ENCODE measurements at places on chromosomes 12 and 14.

GRCh38 chr12:53004178-53004577 is 2.1 kb upstream of the EIF4B start:
- no peak for DNase-seq

GRCh38 chr12:116878567-116879508 is 2.4 kb downstream of the HRK start:
- no peak for DNase-seq

- no peak for DNase-seq
These were observed 54.9 kb upstream of the SCN8A start for GRCh38 chr12:51536159-51536558.

- DNase-seq, result no peak
These were observed 62.0 kb upstream of the LMNTD1 start for GRCh38 chr12:25615119-25615518.

DNA sequence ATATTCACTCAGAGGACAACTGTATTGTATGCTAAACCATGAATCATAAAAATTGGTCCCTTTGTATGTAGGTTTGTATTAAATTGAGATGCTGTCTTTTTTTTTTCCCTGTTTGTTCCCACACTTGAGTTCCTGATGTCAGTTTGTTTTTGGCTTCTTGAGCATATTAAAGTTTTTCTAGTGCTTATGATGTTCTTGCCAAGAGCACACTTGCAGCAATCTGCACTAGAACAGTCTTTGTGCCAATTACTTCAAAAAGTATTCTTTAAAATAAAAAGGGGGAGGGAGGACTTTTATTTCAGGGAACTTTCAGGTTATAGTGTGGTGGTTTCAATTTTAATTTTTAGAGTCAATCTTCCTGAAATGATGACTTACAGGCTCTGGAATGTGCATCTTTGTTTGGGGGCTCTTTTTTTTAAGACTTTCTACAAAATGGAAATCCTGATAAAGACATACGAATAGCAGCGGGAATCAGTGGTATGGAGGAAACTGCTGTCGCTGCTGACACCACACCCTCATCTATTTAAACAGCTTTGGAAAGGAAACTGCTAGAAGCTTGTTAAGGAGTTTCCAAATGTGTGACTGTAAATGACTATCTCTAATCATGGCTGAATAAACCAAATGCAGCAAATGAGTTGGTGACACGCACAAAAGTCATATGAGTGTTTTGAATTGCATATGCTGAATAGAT is 188.6 kb downstream of the EGLN3 start:
- DNase-seq, result no peak

DNA sequence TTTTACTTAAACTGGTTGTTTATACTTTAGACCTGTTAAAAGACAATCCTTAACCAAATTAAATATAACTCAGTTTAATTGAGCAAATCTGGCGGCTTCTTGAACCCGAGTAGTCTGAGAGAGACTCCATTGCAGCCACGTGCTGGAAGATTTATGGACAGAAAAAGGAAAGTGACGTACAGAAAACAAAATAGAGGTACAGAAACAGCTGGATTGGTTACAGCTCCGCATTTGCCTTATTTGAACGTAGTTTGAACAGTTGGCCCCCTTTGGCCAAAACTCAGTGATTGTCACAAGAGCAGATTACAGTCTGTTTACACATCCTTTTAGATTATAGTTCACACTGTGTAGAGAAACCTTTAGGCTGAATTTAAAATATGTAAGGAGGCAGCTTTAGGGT is 155.9 kb downstream of the RAD51B start:
- no peak for DNase-seq

- DNase-seq, result no peak
These were observed 287.8 kb upstream of the KITLG start for GRCh38 chr12:88868050-88868449.

GRCh38 chr12:6766651-6767349 is 637 bp downstream of the PTMS start:
- DNase-seq, result no peak

- no peak for DNase-seq
These were observed 95.4 kb downstream of the MYF5 start for GRCh38 chr12:80811957-80812708.

DNA sequence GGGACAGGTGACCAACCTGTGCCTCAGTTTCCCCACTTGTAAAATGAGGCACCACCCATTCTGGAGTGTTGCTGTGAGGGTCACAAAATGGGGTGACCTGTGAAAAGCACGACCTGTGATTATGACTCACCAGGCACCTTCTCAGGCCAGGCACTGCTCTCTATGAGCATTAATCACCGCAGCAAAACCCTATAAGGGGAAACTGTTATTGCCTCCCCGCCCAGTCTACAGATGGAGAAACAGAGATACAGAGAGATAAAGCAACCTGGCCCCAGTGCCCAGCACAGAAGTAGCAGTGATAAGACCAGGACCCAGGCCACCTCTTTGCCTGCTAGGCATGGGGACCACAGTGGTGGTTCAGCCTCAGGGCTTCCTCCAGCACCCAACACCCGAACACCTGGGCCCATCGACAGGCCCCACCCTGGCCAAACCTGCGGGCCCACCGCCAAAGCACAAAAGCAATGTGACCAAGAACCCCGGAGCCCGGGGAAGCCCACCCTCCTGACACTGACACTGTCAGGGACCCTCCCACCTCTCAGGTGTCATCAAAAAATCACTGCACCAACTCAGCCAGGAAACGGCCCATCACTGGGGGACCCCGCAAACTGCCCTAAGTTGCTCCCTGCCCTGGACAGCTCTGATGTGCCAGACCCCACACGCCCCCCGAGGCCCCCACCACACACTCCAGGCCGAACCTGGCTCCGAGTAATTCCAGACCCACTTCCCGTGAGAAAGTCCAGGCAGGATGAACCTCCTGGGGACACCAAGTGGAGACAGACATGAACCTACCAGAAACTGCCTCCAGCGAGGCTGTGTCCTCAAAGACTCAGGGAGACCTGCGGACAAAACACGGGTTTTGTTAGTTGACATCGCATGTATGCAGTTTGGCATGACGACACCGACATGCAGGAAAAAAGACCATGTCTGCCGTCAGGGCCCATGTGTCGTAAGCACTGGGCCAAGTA is 32.4 kb downstream of the NCOR2 start:
- no peak for DNase-seq

DNA sequence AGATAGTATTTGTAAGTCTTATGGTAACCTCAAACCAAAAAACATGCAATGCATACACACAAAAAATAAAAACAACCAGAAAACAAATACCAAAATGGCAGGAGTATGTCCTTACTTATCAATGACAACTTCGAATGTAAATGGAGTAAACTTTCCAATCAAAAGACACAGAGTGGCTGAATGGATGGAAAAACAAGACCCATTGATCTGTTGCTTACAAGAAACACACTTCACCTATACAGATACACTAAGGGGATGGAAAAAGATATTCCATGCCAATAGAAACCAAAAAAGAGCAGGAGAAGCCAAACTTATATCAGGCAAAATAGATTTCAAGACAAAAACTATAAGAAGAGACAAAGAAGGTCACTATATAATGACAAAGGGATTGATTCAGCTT is 8.7 kb upstream of the DCAF5 start:
- no peak for DNase-seq

DNA sequence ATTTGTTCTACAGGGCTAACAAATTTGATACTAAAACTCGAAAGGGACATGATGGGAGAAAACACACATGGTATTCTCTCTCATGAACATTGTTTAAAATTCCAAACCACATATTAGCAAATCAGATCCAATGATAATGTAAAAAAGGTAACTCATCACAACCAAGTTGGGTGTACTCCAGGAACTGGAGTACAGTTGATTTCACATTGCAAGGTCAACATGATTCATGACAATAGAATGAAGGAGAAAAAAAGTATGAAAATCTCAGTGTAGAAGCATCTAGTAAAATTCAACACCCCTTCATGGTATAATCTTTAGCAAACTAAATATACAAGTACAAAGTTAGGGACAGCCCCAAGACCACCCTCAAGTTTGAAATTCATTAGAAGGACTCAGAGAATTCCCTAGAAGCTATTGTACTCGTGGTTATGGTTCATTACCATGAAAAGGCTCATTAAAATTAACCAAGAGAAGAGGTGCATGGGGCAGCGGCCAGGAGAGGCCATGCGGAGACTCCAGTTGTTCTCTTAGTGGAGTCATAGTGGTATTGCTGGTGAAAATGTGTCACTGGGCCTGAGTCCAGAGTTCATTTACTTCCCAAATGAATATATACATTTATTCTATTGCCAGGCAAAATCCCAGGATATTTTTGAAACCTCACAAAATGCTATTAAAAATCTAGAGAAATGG is 3.1 kb upstream of the CDCA4 start:
- no peak for DNase-seq

GRCh38 chr12:33248364-33248763 is 191.3 kb downstream of the SYT10 start:
- DNase-seq, result no peak

- no peak for DNase-seq
These were observed 113.7 kb upstream of the MDM1 start for GRCh38 chr12:68445824-68446223.

- no peak for DNase-seq
These were observed 44.7 kb downstream of the PALS1 start for GRCh38 chr14:67285876-67286452.

GRCh38 chr14:56821805-56822610 is 11.7 kb upstream of the OTX2 start:
- DNase-seq, result no peak

DNA sequence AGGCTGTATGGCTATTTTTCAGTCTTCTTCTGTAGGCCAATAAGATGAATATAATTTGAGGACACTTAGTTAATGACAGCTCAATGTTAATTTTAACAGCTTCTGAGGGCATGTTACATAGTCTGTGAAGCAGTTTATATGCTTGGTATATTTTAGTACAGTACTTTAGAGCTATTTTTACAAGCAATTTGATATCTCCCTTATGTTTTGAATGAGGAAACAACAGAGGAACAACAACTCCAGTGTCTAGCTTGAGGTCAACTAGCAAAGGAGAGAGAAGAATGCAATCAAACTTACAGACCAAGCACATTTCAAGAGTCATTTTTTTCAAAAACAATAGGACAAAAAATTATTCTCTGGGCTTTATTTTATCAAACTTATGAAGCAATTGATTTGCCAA is 469.1 kb upstream of the DCN start:
- DNase-seq, result no peak

GRCh38 chr12:88035907-88036289 is 6.7 kb upstream of the C12orf50 start:
- no peak for DNase-seq

- no peak for DNase-seq
These were observed at the start of gene VSX2 for GRCh38 chr14:74238974-74239847. VSX2 (plus strand) TSS chr14:74239449; CDS start chr14:74239562, 113 bp downstream.

GRCh38 chr14:79274641-79275291 is 936.5 kb downstream of the DIO2 start:
- DNase-seq, result no peak

DNA sequence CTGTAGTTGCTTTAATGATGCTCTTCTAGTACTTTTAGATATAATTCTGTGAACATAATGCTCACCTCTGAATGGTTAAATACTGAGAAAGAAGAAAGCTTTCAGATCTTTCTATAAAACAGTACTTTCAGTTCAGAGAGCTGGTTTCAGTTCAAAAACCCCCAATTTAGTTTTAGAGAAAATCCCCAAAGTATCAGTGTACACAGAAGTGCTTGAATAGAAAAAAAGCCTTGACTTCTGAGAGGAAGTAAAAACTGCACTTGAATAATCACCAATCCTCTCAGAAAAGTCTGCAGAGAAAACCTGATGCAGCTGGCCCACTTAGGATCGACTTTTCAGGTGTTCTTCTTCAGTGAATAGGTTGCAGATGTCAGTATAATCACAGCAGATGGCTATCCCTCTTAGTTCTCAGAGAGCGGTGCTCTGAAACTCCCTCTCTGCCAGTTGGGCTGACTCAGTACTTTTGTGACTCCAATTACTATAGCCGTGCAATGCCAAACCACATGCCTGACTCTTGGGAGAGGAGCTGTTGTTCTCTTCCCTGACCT is 616.3 kb downstream of the LRFN5 start:
- no peak for DNase-seq

- DNase-seq, result no peak
These were observed 66.2 kb upstream of the GPR68 start for GRCh38 chr14:91310606-91311283.

GRCh38 chr14:81031488-81031887 is 76.1 kb downstream of the TSHR start:
- DNase-seq, result no peak

DNA sequence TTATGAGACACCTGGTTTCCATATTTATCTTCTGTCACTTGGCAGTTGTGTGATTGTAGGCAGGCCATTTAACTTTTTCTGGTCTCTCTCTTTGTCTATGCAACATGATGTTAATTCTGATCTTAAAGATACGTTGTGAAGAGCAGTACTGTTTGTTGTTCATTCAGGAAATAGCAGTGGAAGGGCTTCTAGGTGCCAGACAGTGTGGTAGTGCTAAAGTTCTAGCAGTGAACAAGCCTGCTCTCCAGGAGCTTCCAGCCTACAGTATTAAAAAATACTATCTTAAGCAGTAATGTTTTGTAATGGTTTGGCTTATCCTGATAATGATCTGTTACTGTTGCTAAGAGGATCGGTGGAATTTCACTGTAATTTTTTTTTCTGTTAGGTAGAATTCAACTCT is 15.2 kb downstream of the NAA30 start:
- DNase-seq, result no peak

DNA sequence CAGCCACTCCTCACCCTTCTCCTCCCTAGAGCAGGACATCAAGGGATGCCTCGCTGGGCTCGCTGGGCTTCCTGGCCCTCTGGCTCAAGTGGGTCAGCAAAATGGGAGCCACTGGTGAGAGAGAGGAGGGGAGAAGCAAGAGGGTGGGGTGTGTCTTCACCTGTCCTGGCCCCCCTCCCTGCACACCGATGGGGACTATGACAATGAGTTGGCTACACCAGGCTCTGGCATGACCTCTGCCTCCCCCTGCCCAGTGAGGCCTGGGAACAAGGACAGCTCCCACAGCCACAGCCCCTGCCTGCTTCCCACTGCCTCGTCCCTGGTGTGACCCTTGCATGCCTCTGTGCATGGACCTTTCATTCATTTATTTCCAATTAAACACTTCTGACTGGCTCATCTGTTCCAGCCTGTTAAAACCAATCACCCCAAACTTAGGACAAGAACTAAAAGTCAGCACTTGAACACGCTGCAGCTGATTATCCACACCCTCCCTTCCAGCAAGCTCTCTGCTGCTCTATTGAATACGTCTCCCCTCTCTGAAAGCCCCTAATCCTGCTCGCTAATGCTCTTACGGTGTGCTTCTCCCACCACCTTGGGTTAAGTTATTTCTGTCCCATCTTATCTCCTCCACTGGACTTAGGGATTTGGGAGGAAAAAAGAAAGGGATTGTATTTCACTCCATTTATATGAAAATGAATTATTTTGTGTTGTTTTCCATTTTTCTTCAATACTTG is 5.8 kb upstream of the PPP2R5C start:
- no peak for DNase-seq

GRCh38 chr12:65327207-65328076 is 49.0 kb downstream of the MSRB3 start:
- DNase-seq, result no peak

GRCh38 chr12:111393700-111394300 is 11.9 kb upstream of the SH2B3 start:
- DNase-seq, result no peak

DNA sequence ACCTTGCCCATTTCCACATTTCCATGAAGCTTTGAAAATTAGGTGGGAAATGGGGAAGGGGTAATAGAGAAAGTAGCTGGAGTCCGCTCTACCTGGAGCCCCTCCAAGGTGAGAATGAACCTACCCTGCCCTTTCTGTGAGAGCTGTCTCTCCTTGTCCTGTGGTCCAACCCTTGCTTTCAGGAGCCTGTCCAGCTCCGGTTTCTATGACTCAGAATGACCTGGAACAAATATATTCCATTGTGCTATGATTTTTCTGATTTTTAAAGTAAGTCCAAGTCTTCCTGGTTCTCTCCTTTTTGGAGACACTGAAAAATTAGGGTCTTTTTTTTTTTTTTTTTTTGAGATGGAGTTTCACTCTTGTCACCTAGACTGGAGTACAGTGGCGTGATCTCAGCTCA is 89.1 kb upstream of the VASH1 start:
- DNase-seq, result no peak
